CD4-positive, alpha-beta T cell treated with Interleukin-1 beta for 1 hour (primary cell): ENCODE measurements at places on chromosomes 1 and 21.

- DNase-seq, result no peak
Measured at GRCh38 chr21:26918323-26919079, 48.4 kb downstream of the ADAMTS5 start.

GRCh38 chr1:161932668-161933067 is 91.0 kb downstream of the OLFML2B start:
- no peak for DNase-seq

GRCh38 chr21:35989138-35989735 is 71.1 kb downstream of the SETD4 start:
- DNase-seq, result no peak

GRCh38 chr1:4046836-4047461 is 146.9 kb upstream of the C1orf174 start:
- DNase-seq, result no peak

DNA sequence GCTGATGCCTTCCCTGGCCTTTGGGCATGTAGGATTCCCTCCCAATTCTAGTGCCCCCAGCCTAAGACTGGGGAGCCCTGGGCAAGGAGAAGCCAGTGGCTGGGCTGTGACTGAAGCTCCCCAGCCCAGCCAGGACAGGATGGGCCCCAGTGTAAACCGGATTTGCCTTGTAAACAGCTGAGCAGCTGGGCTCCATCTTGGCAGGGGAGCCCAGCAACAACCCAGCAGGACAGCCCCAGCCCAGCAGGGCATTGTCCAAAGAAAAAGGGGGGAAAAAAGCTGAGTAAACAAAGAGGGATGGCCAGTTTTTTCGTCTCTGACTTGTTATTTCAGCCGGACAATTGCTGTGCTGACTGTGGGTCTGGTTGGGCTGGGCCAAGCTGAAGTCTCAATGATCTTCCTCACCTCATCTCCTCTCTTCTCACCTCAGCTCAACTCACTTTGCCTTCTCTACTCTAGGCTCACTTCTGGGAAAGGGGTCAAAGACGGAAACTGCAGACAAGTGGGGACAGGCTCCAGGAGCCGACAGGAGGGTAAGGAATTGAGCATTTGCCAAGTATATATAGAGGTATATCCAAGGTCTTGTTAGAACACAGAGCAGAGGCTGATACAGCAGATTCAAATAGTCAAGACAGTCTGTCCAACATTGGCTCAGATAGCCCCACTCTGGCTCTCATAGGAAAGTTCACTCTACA is 97.7 kb downstream of the TMEM53 start:
- DNase-seq, result no peak

DNA sequence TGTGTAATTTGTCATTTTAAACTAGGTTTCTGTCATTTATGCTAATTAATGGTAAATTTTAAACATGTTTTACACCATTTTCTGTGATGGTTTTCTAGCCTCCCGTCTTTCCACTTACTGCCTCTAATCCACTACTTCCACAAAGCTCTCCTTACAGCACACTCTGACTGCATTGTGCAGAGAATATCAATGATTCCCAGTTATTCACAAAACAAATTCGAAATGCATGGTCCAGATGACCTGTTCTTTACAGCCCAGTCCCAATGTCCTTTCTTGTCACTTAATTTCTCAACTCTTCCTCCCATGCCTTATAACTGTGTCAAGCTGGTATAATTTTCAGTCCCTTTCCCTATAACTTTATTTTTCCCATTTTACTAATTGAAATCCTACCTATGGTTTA is 770.5 kb downstream of the USP25 start:
- DNase-seq, result no peak
